Epithelial cell of proximal tubule (primary cell): ENCODE measurements at places on chromosomes 12 and 14. TPM values are rescaled to one million over a fixed set of nuclear protein-coding genes. Genes with fewer than 3 reads are reported as not detected.

The BRI3BP gene
- 16.0 and 25.7 TPM in 2 replicates for total RNA-seq

The DDIT3 gene
- 13.5 and 20.2 TPM in 2 replicates for total RNA-seq

The MYF6 gene
- 0.14 TPM in 1 of 2 replicates, not detected in the other for total RNA-seq

The PTGDR gene
- not detected in 2 replicates for total RNA-seq

The FITM1 gene
- total RNA-seq, result not detected in 2 replicates

The ART4 gene
- 0.14 TPM in 1 of 2 replicates, not detected in the other for total RNA-seq

The NTS gene
- total RNA-seq, result 0.51 TPM in 1 of 2 replicates, not detected in the other

The KITLG gene
- total RNA-seq, result 43.9 and 48.8 TPM in 2 replicates

The FKBP11 gene
- 21.0 and 21.8 TPM in 2 replicates for total RNA-seq

The INHBE gene
- 0.29 TPM in 1 of 2 replicates, not detected in the other for total RNA-seq

The ATN1 gene
- total RNA-seq, result 17.9 and 19.0 TPM in 2 replicates

The SYCP3 gene
- under 0.01 TPM in 1 of 2 replicates, not detected in the other for total RNA-seq

DNA sequence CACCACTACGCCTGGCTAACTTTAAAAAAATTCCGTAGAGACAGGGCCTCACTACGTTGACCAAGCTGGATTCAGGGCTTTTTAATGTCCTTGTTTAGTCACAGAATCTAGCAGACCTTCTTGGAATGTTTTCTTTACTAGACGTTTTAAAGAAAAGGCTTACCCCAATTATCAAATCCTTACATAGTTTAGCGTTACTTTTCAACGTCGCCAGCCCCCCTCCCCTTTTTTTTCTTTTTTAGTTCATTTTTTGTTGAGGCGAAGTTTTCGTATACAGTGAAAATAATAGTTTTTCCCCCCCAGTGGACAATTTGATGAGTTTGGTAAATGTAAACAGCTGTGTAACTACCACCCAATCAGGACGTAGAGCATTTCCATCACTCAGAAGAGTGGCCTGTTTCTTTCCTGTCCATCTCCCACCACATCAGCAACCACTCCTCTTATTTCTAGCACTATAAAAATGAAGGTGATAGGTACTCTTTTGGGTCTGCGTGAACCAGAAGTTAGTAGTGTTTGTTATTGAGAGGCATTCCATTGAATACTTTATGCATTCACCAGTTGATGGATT lies 753 bp upstream of the DLGAP5 start:
- no peak for DNase-seq

- no peak for DNase-seq
Measured at GRCh38 chr14:106530423-106531107, 1004.2 kb downstream of the TMEM121 start.

DNA sequence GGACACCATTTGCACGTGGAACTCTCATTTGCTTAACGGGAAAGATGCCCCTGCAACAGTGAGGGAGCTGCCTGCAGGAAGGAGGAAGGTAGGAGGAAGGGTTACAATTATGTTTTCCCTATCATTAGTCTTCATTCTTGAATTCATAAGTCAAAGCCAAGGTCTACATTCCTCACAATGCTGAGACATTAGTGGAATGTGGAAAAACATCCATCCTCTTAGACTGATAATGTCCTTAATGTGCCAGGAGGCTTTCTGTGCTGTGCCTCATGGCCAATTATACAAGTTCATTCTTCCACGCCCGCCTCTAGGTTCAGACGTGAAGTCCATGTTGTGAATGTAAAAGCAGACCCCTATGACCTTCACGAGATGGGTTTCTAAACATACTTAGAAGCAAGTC lies 1212.4 kb upstream of the TMEM132C start:
- no peak for DNase-seq

- DNase-seq, result no peak
Measured at GRCh38 chr12:21894792-21895595, 46.2 kb downstream of the ABCC9 start.

DNA sequence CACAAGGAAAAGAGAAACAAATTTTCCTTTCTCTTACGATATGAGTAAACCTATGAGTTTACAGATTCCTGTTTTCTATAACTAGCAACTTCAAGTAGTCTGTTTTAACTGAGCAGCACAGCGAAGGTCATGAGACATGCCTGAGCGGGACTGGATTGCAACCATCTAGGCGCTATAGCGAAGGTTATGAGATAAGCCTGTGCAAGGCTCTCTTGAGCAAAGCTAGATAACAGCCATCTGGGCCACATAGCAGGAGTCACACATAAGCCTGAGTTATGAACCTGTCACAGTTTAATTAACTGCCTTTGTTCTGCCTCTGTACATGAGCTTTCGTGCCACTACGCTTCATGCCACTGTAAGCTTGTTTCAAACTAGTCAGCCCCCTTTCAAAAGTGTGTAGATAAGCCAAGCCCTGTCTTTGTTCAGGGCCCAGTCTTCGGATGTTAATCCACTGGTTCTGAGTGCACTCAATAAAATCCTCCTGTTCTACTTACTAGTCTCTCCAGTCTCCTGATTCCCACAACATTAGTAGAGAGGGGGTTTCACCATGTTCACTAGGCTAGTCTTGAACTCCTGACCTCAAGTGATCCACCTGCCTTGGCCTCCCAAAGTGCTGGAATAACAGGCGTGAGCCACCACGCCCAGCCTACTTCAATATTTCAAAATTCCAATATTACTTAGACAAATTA lies 47.1 kb downstream of the SEC23A start:
- DNase-seq, result no peak

DNA sequence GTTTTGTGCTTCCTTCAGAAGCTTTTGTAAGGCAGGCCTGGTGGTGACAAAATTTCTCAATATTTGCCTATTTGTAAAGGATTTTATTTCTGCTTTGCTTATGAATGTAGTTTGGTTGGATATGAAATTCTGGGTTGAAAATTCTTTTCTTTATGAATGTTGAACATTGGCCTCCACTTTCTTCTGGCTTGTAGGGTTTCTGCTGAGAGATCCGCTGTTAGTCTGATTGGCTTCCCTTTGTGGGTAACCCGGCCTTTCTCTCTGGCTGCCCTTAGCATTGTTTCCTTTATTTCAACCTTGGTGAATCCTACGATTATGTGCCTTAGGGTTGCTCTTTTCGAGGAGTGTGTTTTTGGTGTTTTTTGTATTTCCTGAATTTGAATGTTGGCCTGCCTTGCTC lies 58.2 kb downstream of the NUBPL start:
- DNase-seq, result no peak

GRCh38 chr12:2794736-2795289 lies at the start of gene FKBP4:
Gene FKBP4 (plus strand): TSS chr12:2794970. CDS start chr12:2795140, 170 bp downstream.
- no peak for DNase-seq

- DNase-seq, result no peak
Measured at GRCh38 chr12:100375038-100375735, 18.3 kb downstream of the SLC17A8 start.

DNA sequence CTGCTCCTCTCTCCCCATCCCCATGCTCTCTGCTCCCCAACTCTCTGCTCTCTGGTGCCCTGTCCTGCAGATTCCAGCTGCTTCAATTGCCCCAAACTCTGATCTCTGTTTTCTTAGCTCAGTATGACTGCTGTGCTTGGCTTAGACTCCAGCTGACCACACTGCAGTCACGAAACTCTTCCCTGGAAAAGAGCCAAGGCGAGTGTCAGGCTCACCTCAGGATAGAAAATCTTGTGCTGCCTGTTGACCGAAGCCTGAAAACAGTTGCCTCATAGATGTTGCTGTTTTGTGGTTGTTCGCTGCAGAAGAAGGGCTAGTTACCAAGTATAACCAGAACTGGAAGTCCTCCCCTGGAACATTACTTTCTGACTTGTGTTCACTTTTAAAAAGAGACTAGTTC lies 6.7 kb upstream of the STON2 start:
- DNase-seq, result peak; percentile 80

DNA sequence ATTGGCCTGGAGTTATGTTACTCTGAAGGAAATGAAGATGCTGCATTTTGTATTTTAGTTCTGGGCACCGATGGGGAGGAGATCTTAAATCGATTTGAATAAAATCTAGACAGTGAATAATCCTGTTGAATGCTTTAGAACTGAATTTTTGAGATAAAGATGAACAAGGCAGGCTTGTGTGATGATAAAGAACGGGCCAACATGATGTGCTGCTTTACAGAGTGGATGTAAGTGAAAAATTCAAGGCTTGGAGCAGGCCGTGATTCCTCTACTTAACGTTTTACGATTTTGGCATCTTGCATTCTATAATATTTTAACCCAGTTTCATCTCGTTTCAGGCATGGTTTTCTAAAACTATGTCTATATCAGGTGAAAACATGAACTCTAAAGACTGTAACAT lies 23.5 kb upstream of the BHLHE41 start:
- DNase-seq, result no peak

DNA sequence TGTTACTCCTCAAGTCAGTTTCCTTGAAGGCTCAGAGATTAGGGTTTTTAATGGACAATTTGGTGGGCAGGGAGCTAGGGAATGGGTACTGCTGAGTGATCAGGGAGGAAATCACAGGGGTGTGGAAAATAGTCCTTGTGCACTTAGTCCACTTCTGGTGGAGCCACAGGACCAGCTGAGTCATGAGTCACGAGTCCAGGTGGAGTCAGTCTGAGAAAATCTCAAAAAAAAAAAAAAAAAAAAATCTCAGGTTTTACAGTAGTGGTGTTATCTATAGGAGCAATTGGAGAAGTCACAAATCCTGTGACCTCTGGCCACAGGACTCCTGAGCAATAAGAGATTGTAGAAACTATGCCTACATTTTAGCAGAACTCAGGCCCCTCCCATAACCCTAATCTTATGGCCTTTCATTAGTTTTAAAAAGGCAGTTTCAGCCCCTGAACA lies 28.2 kb upstream of the AMN1 start:
- DNase-seq, result no peak

GRCh38 chr12:107783406-107784376 lies 9.2 kb downstream of the ASCL4 start:
- no peak for DNase-seq

GRCh38 chr12:124399622-124400021 lies 104.7 kb downstream of the RFLNA start:
- no peak for DNase-seq

- DNase-seq, result no peak
Measured at GRCh38 chr14:54754623-54755386, 147.8 kb downstream of the GCH1 start.

DNA sequence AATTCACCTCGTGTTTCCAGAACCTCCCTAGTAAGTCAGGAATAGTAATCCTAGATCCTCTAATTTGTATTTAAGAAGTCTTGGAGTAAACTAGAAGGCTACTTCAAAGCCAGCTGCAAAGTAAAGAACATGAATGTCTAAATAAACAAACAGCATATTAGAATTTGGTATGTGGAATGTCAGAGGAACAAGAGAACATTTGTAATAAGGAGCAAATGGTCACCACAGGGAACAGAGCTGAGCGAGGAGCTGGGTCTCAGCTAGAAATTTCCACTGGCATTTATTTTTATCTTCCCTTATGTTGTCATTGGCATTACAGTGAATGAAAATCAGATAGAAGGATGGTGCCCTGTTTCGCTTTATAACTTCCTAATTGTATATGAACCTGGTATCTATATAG lies 50.2 kb downstream of the FRMD6 start:
- DNase-seq, result no peak

GRCh38 chr14:67162385-67162784 lies 26.9 kb upstream of the GARIN2 start:
- DNase-seq, result no peak

GRCh38 chr12:108727161-108727560 lies 4.2 kb downstream of the CORO1C start:
- DNase-seq, result no peak

DNA sequence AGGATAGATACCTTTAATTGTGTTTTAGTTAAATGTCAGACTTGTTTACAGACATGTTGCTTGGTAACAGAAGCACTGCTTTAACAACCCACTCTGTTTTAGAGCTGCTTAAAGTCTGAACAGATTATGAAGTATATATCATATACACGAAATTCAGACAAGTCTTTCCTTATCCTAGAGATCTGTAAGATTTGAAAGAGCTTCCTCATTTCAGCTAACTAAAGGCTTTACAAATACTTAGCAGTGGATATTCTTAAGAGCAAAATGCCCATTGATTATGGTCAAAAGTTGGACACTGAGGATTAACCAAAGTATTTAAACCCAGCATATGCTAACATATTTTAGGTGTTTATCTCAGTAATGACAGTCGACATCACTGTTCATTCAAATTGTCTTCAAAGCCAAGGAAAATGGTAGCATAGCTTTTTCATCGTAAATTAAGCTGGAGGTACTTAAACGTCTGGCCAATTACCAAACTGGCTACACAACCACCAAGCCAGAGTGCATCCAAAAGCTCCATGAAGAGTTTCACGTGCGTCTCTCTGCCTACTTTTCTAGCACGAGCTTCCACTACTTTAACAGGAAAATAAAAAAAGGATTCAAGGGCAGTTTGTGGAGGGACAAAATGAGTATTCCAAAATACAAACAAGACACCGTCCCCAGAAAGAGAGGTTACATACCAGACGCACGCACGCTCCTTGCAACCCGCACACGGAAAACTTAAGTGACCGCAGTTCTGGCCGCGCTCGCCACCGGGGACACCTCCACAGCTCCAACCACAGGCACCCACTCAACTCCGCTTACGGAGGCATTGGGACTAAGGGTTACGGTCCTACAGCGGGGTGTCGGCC lies 565 bp downstream of the CEP83 start:
- peak; percentile 25 for DNase-seq

- no peak for DNase-seq
Measured at GRCh38 chr14:24838945-24839616, 205.1 kb upstream of the GZMB start.

DNA sequence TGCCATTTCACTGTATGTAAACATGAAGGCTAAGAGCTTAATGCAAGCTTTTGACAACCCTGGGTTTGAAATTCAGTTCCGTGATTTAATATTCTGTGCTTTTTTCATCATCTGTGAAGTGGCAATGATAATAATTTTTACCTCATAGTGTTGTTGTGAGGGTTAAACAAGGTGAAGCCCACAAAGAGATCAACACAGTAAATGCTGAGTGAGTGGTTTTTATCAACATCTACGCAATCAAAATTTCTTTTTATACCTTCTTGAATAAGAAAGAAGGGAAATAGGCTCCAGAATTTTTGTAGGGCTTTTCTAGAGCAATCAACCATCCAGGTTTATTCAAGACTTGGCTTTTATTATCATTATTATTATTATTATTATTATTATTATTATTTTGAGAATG lies 490.8 kb downstream of the SOX5 start:
- no peak for DNase-seq

DNA sequence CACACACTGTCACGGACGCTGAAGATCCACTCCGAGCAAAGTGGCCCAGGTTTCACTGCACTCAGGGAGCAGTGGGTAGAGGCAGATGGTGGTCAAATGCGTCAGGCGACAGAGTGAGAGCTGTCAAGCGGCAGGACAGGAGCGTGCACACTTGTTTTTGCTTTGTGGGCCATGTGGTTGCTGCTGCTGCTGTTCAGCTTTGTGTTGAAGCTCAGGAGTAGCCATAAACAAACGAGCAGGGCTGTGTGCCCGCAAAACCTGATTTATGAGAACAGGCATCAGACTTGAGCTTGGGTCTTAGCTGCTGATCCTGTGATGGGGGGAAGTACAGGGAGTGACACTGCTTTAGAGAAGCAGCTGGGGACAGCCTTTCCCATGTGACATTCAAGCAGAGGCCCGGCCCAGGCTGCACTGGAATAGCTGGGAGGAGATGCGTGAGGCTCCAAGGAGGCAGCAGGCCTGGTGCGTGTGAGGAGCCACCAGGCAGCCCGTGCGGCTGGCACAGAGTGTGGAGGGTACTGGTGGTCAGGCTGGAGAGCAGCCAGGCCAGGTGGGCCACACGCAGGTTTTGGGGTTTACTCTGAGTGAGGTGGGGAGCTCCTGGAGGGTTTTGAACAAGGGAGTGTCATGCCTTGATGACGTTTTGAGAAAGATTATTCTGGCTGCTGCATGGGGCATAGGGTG lies 31.1 kb upstream of the ASPG start:
- DNase-seq, result no peak

- no peak for DNase-seq
Measured at GRCh38 chr14:50000380-50001150, 107.7 kb downstream of the ARF6 start.
